ENCODE measurements at places on chromosomes 13 and 19.

- no peak for DNase-seq
Observed at GRCh38 chr13:42223681-42224080, 48.3 kb upstream of the AKAP11 start.

- no peak for DNase-seq
Observed at GRCh38 chr19:45279587-45280192, 28.6 kb downstream of the MARK4 start.

GRCh38 chr19:21432590-21432989 lies 35.7 kb downstream of the ZNF493 start:
- DNase-seq = no peak

DNA sequence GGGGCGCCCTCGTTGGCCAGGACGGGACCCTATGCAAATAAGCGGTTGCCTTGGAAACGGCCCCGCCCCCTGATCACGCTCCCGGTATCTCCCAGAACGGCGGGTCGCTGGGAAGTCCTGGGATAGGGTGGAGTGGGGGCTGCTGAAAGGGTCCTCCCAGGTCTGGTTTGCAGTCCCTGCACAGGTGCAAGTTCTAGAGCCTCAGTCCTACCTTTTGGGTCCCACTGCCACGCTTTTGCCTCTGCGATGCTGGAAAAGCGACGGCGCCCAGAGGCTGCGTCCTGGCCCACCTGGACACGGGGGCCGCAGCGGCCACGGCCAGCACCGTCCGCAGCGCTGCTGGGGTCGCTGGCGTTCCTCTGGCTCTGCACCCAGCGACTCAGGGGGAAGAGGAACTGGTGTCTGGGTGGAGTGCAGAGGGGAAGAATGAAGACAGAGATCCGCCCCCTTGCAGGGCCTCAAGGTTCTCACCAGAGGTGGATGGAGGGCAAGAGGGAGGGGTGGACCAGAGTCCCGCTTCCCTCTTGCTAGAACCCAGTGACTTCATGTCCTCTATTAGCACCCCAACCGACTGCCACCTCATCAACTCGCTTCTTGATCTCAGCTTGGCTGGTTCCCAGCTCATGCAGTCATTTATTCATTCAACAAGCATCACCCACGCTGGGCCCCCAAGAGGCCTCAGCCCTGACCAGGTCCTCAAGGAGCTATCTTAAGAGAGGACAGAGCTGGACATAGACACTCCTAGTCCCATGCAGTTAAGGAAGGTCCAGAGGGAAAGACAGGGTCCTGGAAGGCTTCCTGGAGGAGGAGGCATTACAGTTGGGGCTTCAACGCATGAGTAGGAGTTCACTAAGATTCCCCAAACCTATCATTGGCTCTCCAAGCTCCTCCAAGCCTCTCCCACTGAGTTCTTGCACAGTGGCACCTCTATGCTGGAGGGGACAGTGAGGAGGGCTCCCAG lies at the start of gene LRRC25:
LRRC25 (minus strand) TSS at position 381 of the 961 bp plus-strand sequence. CDS start 659 bp downstream, outside the sequence.
- DNase-seq = peak; percentile 41

DNA sequence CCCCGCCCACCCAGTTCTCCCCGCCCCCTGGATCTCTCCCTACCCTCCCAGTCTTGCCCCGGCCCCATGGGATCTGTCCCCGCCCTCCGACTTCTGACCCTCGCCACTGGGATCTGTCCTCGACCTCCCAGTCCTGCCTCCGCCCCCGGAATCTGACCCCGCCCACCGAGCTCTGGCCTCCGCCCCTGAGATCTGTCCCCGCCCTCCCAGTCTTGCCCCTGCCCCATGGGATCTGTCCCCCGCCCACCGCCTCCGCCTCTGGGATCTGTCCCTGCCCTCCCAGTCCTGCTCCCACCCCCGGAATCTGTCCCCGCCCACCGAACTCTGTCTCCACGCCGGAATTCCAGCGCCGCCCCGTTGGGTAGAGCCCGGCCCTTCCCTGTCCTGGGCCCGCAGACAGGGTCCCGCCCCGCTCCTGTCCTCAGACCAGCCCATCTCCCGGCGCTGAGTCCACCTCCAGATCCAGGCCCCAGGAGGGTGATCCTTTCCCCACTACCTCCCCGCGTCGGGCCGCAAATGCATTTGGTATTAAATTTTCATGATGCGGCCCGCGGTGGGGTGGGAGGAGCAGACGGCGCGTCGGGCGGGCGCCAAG lies 1.5 kb upstream of the SLC17A7 start:
- peak; percentile 50 for DNase-seq

GRCh38 chr13:23865906-23866305 lies 23.3 kb downstream of the MIPEP start:
- DNase-seq = no peak

GRCh38 chr19:13610039-13610691 lies 103.9 kb upstream of the CACNA1A start:
- DNase-seq = peak; percentile 53

- DNase-seq = no peak
Observed at GRCh38 chr13:113495494-113496210, 5.1 kb upstream of the DCUN1D2 start.

All from brain (organoid and tissue), 16 donors.